ENCODE measurements at places on chromosomes 2 and 18.

DNA sequence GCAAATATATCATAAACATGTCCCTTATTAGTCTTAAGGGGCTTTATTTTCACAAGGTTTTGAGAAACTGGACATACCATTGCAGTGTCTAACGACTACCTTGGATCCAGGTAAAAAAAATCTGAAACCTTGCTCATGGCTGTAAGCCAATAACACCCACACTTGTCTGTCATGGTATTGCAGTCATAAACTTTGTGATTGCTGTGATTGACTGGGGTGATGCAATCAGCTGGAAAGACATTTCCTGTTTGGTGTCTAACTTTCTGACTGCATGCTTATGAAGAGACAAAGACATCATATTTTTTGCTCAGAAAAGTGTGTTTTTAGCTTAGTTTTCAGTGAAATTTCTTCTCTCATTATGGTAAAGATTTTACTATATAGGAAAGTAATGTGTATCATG lies 635.0 kb downstream of the TSN start:
- peak; percentile 4 for DNase-seq

DNA sequence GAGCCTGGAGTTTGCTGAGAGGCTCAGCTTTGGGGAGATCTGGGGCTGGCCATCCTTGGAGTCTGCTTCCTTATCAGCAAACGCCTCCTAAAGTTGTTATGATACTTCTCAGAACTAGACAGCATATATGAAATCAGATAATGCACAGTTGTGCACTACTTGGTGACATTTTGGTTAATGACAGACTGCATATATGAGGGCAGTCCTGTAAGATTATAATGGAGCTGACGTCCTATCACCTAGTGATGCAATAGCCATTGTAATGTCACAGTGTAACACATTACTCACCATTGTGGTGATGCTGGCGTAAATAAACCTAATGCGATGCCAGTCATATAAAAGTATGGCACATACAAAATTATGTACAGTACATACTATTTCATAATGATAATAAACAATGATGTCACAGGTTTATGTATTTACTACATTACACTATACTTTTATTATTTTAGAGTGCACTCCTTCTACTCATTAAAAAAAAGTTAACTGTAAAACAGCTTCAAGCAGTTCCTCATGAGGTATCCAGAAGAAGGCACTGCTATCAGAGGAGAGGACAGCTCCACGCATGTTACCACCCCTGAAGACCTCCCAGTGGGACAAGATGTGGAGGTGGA lies 298.1 kb upstream of the REV1 start:
- DNase-seq, result no peak

- DNase-seq, result no peak
These were observed 731 bp downstream of the RAB10 start for GRCh38 chr2:26034637-26034992.

GRCh38 chr2:175439416-175439815 lies 257.9 kb upstream of the ATP5MC3 start:
- no peak for DNase-seq

- DNase-seq, result no peak
These were observed 1971.0 kb upstream of the LRRTM1 start for GRCh38 chr2:82275599-82275998.

DNA sequence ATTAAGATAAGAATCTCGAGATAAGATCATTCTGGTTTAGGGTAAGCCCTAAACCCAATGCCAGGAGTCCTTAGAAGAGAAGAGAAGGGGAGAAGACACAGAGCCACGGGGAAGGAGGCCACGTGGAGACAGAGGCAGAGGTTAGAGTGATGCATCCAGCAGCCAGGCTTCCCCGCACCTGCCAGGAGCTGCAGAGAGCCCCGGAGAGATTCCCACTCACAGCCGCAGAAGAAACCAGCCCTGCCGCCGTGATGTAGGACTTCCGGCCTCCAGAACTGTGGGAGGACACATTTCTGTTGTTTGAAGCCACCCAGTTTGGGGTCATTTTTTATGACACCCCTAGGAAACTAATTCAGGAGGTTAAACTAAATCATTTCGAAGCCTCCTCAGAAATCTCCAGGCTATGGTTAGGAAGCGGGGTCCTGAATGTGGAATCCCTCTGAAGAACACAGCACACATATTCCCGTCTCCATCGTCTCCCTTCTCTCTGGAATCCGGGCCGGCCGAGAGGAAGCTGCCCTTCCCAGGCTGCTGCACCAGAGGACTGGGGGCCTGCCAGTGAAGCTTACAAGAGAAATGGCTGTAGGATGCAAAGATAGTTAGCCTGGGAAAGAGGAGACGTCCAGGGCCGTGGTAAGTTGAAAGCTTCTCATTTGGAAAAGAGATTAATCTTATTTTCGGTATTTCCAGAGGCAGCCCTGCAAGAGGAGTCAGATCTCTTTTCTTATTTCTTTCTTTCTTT lies 156.6 kb downstream of the TWIST2 start:
- no peak for DNase-seq

- DNase-seq, result no peak
These were observed 1.3 kb upstream of the TGFBRAP1 start for GRCh38 chr2:105330681-105331375.

DNA sequence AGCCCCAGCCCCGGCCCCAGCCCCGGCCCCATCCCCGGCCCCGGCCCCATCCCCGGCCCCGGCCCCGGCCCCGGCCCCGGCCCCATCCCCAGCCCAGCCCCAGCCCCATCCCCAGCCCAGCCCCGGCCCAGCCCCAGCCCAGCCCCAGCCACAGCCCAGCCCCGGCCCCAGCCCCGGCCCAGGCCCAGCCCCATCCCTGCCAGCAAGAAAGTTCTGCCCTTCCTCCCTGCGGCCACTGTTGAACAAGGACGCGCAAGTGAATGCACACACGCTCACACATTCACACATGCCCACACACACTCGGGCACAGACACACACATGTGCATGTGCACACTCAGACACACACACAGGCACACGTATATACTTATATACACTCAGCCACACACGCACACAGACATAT lies 287.0 kb downstream of the NDUFA10 start:
- DNase-seq, result no peak

- DNase-seq, result no peak
These were observed 268.9 kb upstream of the CCDC68 start for GRCh38 chr18:55228191-55228590.

DNA sequence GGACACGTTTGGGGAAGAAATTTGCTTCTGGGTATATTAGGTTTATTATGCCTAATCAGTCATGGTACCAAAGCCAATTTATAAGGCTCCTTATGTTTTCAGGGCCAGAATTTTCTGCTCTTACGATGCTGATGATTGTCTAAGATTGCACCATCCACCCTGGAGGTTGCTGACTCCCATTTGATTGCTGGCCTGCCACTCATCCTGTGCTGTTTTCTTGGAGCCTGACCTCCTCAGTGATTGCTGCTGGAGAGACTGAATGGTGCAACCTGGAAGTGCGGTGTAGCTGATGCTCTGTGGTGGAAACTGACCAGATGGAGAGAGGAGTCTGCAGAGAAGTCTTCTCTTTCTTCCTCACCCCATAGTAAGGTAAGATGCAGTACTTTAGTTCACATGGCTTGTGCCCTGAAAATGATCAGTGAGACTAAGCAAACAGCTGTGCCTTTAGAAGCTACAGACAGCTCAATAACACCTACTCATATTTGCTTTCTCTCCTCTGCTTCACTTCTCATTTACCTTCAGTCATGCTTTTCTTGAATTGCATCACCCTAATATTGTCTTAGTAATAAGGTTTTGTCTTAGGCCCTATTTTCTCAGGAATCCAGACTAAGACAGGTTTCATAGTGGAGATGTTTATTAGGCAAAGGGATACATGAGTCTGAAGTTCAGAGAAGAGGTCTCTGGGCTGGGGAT lies 17.4 kb downstream of the ZNF24 start:
- DNase-seq, result no peak

GRCh38 chr2:39865751-39866150 lies 86.7 kb upstream of the THUMPD2 start:
- peak; percentile 14 for DNase-seq

DNA sequence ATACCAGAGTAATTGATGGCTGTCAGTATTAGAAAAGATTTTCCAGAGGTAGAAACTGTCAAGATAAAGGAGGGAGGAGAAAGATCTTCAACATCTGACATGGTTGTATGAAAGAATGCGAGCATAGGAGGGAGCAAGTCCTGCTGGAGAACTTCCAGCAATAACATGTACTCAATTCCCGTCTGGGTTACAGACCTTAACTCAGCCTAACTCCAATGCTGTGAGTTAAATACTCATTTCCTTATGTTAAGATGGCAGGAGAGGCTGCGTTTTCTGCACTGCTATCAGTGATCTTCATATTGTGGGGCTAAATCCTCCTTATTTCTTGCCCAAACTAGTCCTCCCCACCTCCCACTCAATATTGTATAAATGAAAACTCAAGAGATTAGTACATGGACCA lies 6.7 kb upstream of the CERS6 start:
- no peak for DNase-seq

GRCh38 chr18:35193316-35193715 lies 47.5 kb upstream of the ZNF397 start:
- no peak for DNase-seq

- no peak for DNase-seq
These were observed 4.6 kb downstream of the HJURP start for GRCh38 chr2:233849607-233850271.
